Epithelial cell of esophagus (primary cell): ENCODE measurements at places on chromosomes 6 and 20.
A peak's percentile ranks its signal among the peaks of the same experiment; 100 is the strongest.

DNA sequence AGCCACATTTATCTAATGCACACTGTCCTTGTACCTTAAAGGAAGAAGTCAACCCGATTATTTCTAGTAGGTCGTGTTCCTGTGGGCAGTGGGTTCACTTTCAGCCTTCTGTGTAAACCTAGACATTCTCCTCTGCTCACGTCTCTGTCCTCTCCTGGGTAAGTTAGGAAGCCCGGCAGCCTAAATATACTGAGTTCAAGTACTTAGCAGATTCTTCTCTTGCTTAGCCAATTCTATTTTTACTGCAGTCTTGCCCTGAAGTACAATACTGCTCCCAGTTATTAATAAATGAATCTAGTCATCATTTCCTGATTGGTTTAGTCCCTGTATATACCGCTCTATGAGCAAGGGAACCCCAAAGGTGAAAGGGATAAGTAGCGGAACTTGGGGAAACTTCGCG, 14.6 kb upstream of the GPR63 start:
- no peak for DNase-seq

DNA sequence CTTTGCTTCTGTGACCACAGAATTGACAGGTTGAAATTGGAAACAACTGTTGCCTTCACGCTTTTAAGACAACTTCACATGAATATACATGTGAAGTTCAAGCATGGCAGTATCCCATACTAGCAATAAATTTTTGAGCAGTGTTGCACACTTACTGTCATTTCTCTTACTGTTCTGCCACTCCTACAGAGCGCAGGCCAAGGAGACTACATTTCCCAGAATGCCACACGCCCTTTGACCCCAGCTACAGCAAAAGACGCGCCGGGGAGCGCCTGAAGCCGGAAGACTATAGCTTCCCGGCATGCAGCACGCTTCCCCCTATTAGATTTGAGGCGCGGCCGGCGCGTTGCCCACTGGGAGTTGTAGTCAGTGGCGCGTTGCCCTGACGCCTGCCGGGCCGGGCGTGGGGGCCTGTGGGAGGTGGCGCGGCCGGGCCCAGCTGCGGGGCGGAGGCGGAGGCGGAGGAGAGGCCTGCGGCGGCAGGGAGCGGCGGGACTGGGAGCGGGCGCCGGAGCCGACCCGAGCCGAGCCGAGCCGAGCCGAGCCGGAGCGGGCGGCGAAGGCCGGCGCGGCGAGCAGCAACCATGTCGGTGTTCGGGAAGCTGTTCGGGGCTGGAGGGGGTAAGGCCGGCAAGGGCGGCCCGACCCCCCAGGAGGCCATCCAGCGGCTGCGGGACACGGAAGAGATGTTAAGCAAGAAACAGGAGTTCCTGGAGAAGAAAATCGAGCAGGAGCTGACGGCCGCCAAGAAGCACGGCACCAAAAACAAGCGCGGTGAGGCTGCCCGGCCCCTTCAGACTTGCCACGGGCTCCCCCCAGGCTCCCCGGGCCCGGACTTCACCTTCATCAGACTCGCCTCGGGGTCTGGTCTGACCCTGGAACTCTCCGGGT, at the start of gene CHMP4B:
Gene CHMP4B, plus strand, starts transcription at position 464 of the 891 bp plus-strand sequence. Its CDS starts 121 bp downstream, at position 585.
- peak; percentile 99 for DNase-seq

DNA sequence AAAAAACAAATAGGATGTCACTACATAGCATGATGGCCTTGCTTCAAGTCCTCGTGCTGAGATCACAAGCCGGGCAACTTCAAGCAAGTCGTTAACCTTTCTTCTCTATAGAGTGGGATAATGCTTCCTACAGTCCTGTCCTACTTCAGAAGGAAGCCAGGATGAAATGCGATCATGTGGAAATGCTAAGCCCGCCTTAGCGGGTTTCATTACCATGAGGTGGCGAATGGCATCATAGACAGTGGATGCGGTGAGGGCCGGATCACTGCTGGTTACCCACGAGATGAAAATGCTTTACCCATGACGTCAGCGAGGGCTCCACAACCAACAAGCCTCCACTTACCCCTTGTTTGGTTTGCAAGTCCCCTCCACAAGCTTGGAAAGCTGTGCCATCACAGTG, 206.4 kb downstream of the TBXT start:
- no peak for DNase-seq

GRCh38 chr20:33005908-33006775, 1.4 kb upstream of the BPIFB2 start:
- no peak for DNase-seq

DNA sequence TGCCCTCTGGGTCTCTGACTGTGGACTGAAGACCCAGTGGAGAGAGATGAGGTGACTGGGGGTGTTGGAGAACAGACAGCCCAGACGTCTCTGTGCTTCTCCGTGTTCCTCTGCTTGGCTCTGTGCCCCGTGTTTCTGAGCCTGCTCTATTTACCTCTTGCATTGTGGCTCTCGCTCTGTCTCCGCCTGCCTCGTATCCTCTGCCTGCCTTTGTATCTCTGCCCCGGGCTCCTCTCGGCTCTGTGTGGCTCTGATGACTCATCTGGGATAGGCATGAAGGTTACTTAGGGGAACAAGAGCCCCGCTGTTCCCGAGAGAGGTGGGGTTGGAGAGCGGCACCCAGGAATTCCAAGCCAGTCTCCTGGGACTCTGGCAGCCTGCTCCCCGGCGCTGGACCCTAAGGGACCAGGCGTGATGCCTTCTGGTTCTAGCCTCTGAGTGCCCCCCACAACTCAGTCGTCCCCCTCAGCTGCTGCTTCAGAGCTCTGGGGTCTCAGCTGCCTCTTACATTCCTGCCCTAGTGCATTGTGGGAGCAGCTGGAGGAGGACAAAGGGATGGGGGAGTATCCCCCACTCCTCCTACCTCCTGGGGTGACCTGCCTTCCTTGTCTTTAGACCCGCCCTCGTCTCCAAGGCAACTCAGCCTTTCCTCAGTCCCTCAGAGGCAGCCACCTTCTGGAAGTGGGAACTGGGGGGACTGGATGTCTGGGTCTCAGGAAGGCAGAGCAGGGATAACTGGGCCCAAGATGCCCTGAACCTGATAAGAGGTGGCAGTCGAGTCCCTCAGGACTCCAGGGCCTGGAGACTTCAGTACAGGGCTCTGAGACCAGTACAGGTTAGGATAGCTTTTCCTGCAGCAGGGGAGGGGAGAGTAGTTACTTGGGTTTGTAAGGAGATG, 1.9 kb downstream of the DDR1 start:
- peak; percentile 95 for DNase-seq

GRCh38 chr6:118859517-118860064, 34.4 kb upstream of the ASF1A start:
- DNase-seq: no peak

DNA sequence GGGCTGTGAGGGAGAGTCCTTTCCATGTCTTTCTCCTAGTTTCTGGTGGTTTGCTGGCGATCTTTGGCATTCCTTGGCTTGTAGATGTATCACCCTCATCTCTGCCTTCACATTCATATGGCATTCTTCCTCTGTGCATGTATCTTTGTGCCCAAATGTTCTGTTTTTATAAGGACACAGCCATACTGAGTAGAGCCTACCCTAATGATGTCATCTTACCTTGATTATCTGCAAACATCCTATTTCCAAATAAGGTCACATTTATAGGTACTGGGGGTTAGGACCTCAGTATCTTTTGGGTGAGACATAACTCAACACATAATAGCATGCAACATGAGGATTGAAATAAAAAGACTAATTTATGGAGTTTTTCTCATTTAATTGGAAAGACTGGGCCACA, 5.5 kb downstream of the SH3BGRL2 start:
- no peak for DNase-seq

GRCh38 chr6:122180132-122180531, 219.3 kb upstream of the HSF2 start:
- DNase-seq: peak; percentile 2

- DNase-seq: peak; percentile 76
Measured at GRCh38 chr6:165439928-165440554, 130.6 kb upstream of the C6orf118 start.

DNA sequence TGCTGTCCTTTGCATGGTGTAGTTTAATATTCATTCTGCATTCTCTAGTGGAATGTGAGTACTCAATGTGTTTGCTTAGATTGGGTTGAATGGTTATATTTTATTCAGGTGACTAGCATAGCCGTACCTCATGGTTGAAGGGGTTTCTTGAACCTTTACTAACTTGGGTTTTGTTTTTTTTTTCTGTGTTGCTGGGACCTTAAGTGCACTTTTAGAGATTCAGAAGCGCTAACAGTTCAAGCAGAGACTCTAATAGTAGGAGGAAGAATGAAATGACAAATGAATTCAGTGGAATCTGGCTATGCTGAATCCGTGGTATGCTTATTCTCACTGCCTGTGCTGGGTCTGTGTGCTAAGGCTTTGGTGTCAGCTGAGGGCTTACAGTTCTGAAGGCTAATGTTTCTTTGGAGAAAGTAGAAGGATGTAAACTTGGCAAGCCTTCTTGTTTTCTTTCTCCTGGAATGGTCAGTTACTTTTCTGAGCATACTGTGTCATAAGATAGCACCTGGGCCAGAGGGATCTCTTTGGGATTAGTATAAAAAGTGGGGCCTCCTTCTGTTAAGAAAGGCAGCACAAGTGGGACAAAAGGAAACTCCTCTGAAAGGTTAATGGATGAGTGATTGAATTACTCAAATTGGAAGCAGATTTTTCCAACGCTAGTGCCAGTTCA, 28.7 kb downstream of the RNF144B start:
- no peak for DNase-seq

GRCh38 chr6:25172819-25173218, 106.4 kb upstream of the CARMIL1 start:
- peak; percentile 58 for DNase-seq

GRCh38 chr20:11880680-11881079, 37.0 kb upstream of the BTBD3 start:
- peak; percentile 90 for DNase-seq

GRCh38 chr20:12383821-12384220, 466.1 kb downstream of the BTBD3 start:
- no peak for DNase-seq

GRCh38 chr6:78746457-78746856, 120.9 kb upstream of the IRAK1BP1 start:
- DNase-seq: no peak

GRCh38 chr6:130140084-130140483, 82.7 kb downstream of the SAMD3 start:
- peak; percentile 37 for DNase-seq

DNA sequence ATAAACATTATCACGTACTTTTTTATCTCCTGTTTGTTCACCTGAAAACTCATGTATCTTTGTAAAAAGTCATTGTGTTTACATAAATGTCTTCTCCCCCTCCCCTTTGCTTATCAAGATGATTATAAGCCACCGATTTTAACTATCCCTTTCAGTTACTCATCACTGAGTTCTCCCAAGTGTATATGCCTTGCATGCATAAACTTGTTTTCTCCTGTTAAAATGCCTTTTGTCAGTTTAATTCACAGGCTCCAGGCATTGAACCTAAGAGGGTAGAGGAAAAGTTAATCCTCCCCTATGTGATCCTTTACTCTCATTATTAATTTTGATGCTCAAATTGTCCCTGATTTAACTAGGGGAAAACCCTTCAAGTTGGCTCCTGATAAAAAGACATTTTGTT, 24.2 kb downstream of the ANKEF1 start:
- DNase-seq: peak; percentile 64

DNA sequence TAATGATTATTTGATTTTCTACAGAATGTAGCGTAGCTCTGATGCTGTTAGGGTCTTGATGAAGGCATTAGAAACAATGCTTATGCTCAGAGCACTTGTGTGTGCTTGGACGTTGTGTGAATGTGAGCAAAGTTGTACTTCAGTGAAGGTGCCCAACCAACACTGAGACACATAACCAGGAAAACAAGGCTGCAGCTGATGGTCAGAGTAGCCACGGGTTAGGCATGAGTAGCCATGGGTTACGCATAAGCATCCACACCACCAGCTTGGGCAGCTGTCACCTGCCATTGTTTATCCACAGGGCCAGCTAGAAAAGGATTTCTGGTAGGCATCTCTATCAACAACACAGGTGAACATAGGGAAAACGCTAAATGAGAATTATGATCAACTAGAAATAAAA, 326.6 kb downstream of the NRN1 start:
- no peak for DNase-seq

GRCh38 chr6:64477391-64477790, 841.8 kb downstream of the PHF3 start:
- no peak for DNase-seq

GRCh38 chr6:44115866-44116265, 11.4 kb downstream of the MRPL14 start:
- peak; percentile 93 for DNase-seq

- DNase-seq: no peak
Measured at GRCh38 chr6:122754191-122754731, 25.3 kb upstream of the FABP7 start.

GRCh38 chr6:80329496-80329895, 223.0 kb downstream of the BCKDHB start:
- no peak for DNase-seq

GRCh38 chr6:121216928-121217327, 117.4 kb downstream of the TBC1D32 start:
- DNase-seq: peak; percentile 6

GRCh38 chr20:39124064-39124463, 161.9 kb downstream of the DHX35 start:
- peak; percentile 62 for DNase-seq

- no peak for DNase-seq
Measured at GRCh38 chr20:41784209-41784958, 166.2 kb upstream of the CHD6 start.

DNA sequence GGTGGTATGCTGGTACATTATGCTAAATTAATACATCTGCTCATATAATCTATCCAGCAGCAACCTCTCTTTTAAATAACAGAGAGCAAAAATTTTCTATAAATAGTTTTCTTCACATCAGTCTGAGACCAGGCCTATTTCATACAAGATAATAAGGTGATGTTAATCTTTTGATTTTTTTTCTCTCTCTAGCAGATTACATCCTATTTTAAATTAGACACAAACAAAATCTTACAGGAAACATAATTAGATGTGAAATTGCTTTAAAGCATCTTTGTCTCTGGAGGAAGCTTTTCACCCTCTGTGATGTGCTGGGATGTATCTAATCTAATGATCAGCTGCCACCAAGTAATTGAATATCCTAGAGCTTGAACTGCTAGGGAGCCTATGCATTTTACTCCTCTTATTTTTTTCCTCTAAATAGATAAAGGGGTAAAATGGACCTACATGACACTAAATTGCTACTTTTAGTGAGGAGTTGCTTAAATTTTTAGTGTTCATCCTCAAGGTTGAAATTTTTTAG, 165.5 kb downstream of the MANEA start:
- DNase-seq: no peak

DNA sequence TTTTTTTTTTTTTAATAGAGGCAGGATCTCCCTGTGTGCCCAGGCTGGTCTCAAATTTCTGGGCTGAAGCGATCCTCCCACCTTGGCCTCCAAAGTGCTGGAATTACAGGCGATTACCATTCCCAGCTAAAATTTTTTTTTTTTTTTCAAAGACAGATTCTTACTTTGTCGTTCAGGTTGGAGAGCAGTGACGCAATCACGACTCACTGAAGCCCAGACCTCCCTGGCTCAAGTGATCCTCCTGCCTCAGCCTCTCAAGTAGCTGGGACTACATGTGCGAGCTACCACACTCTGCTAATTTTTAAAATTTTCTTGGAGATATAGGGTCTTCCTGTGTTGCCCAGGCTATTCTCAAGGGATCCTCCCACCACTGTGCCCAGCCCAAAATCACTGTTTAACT, 58.0 kb upstream of the MYO6 start:
- DNase-seq: peak; percentile 62

- peak; percentile 94 for DNase-seq
Measured at GRCh38 chr6:116536216-116536621, 9.3 kb downstream of the TRAPPC3L start.
